ENCODE measurements at places on chromosomes 1 and 21.

DNA sequence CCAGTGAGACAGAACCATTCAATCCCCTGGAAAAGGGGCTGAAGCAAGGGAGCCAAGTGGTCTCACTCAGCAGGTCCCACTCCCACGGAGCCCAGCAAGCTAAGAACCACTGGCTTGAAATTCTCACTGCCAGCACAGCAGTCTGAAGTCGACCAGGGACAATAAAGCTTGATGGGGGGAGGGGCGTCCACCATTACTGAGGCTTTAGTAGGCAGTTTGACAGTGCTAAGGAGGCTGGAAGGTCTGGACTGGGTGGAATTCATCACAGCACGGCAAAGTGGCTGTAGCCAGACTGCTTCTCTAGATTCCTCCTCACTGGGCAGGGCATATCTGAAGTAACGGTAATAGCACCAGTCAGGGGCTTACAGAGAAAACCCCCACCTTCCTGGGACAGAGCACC lies 105.4 kb upstream of the GORAB start:
- no peaks in the 10 kb centered on the region for H3K4me1 ChIP-seq
- DNase-seq: no peak
- no peak overlapping the region for H3K4me3 ChIP-seq
- no peaks in the 10 kb centered on the region for H3K27me3 ChIP-seq
- no peaks in the 10 kb centered on the region for H3K36me3 ChIP-seq

GRCh38 chr1:28108001-28108400 lies 19.6 kb upstream of the EYA3 start:
- DNase-seq: no peak
- no peaks in the 10 kb centered on the region for H3K4me1 ChIP-seq
- no peak overlapping the region for H3K27ac ChIP-seq
- no peaks in the 10 kb centered on the region for H3K36me3 ChIP-seq
- H3K27me3 ChIP-seq: no peaks in the 10 kb centered on the region

DNA sequence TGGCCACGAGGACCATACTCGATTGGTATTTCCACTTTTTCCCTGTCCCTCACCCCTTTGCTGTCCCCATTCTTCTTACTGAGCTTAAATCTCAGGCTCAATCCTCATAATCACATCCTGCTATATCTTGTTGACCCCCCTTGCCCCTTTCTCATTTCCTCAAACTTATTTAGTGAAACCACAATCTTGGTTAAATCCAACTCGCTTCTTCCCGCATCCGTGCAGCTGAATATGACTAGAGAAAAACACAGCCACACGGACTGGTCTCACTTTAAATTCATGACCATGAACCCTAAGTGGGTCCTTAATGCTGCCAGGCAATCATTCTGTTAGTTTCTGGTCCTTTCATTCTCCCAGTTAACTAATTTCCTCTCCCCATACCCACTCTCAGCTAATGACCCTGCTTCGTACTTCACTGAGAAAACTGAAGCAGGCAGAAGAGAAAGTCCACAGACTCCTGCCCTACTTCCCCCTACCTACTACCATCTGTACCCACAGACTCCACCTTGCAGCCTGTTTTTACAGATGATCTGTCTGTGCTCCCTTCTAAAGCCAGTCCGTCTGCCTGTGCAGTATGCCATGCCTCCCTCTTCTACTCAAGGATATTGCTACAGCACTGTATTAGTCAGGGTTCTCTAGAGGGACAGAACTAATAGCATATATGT lies 96.8 kb upstream of the LMO4 start:
- no peaks in the 10 kb centered on the region for H3K27me3 ChIP-seq
- H3K4me3 ChIP-seq: no peak overlapping the region
- no peaks in the 10 kb centered on the region for H3K36me3 ChIP-seq
- DNase-seq: no peak

DNA sequence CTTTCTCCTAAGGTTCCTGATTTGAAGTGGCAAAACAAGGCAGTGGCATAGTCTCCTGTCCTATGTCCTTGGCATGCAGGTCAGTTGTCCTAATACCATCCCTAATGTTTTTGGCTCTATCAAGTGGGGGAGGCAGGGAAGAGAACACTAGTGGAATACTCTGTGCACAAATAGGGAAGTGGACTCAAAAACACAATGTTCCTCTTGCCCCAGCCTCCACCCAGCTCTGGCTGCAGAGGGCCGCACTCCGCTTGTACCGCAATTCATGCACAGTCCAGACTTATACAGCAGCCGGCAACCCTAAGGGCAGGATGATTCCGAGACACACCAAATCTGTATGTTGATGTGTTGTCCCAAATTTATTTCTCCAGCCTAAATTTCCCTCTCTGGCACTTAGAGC lies 14.5 kb downstream of the PLEKHO1 start:
- DNase-seq: no peak
- H3K4me3 ChIP-seq: no peak overlapping the region
- no peaks in the 10 kb centered on the region for H3K36me3 ChIP-seq
- H3K27me3 ChIP-seq: no peaks in the 10 kb centered on the region
- H3K27ac ChIP-seq: peak overlapping the region; percentile 87
- peaks cover 6% of the 10 kb centered on the region for H3K4me1 ChIP-seq

GRCh38 chr1:162703708-162704107 lies 71.4 kb downstream of the DDR2 start:
- H3K27ac ChIP-seq: no peak overlapping the region
- no peaks in the 10 kb centered on the region for H3K36me3 ChIP-seq
- H3K27me3 ChIP-seq: no peaks in the 10 kb centered on the region
- H3K4me1 ChIP-seq: peaks cover 3% of the 10 kb centered on the region
- DNase-seq: no peak

GRCh38 chr1:182092336-182092735 lies 30.8 kb upstream of the ZNF648 start:
- DNase-seq: no peak

DNA sequence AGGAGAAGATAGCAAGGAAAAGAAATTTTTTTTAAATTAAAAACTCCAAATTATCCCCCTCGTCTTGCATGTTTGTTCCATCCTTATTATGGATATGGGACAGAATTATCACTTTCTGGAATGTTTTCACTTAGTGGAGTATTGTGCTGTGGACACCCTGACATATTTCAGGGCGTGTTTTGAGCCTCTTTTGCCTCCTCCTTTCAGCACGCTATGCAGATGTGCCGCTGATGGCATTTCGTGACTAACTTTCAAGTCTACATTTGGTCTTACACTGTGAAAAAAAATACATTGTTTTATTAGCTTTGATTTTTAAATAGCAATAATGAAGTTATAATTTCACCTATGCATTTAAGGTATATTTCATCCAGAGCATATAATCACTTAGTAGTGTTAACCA lies 738.7 kb downstream of the LTN1 start:
- H3K27me3 ChIP-seq: no peaks in the 10 kb centered on the region
- no peak overlapping the region for H3K4me3 ChIP-seq
- H3K36me3 ChIP-seq: no peaks in the 10 kb centered on the region
- peaks cover 3% of the 10 kb centered on the region for H3K4me1 ChIP-seq

GRCh38 chr1:30609999-30610345 lies 113.4 kb downstream of the MATN1 start:
- H3K4me3 ChIP-seq: no peak overlapping the region
- DNase-seq: no peak
- no peaks in the 10 kb centered on the region for H3K36me3 ChIP-seq
- no peaks in the 10 kb centered on the region for H3K27me3 ChIP-seq
